ENCODE measurements at places on chromosomes 7 and 10.
A peak's percentile ranks its signal among the peaks of the same experiment; 100 is the strongest.

GRCh38 chr7:158063850-158064610 is 523.6 kb downstream of the PTPRN2 start:
- no peak for DNase-seq

DNA sequence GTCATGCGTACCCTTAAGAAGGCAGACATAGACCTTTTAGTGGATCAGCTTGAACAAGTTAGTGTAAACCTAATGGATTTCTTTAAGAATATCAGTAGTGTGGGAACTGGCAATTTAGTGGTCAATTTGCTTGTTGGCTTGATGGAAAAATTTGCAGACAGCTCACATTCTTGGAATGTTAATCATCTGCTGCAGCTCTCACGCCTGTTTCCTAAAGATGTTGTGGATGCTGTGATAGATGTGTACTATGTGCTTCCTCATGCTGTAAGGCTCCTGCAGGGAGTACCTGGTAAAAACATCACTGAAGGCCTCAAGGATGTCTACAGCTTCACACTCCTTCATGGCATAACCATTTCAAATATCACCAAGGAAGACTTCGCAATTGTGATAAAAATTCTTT is 103.4 kb downstream of the ABCA13 start:
- DNase-seq = peak; percentile 72

DNA sequence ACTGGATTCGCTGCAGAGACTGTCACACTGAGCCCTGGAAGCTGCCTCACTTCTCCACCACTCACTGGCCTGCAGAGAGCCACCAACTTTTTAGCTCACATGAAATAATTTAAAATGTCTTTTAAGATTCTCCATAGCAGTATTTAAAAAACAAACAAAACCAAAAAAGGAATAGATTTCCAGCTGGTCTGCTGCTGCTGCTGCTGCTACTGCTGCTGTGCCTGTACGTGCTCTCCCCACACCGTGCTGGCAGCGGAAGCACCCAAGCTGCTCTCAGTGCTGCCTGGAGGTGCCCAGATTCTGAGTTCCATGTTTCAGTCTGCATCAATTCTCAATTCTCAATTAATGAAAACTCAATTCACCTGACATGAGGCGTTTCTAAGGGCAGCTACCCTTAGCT is 146.0 kb downstream of the USP6NL start:
- DNase-seq = no peak

GRCh38 chr10:70617798-70618568 is 15.4 kb upstream of the PRF1 start:
- DNase-seq = peak; percentile 88

- DNase-seq = no peak
Observed at GRCh38 chr7:26950889-26951288, 86.5 kb upstream of the SKAP2 start.

GRCh38 chr7:1459920-1460820 is 900 bp upstream of the MICALL2 start:
- no peak for DNase-seq

- DNase-seq = no peak
Observed at GRCh38 chr10:58082248-58082647, 185.4 kb downstream of the IPMK start.
